Hematopoietic multipotent progenitor cell treated with erythropoietin and hydrocortisone succinate and interleukin-3 and kit ligand, for 15 days (in vitro differentiated cells): ENCODE measurements at places on chromosomes 3 and 15.

- no peak for DNase-seq
Measured at GRCh38 chr15:39130556-39131379, 450.1 kb upstream of the THBS1 start.

- no peak for DNase-seq
Measured at GRCh38 chr3:45548681-45549075, 45.9 kb upstream of the LIMD1 start.

DNA sequence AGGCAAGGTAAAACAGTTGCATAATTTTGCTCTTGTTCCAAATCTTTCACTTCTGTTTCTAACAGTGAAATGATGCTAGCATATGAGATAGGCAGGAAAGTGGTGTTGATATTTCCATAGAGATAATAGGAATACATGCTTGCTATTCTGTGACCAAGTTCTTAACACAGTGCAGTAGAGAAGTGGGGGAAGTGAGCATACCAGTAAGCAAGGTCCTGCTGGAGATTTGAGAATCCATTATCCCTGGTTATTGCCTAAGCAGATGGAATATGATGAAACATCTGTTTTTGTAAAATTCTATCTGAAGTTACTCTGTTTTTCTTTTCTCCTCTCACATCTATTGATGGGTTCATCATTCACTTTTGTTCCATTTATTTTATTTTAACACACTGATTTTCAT lies 28.7 kb downstream of the USP8 start:
- no peak for DNase-seq

DNA sequence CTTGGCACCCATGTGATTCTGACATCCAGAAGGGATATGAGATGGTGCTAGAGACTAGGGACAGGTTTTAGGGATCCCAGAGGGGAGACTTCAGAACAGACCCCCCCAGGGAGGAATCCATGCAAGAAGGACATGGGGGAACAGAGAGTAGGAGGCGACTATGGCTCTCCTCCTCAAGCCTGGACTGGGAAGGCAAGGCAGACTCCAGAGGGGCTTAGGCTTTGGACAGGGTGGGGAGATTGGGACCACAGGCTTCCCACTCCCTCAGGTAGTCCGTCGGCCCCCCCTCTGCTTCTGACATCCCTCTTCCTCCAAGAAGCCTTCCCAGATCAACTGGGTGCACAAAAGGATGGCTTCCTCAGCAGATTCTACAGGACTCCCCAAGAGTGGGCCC lies 3.0 kb upstream of the VIPR1 start:
- DNase-seq = no peak

- DNase-seq = no peak
Measured at GRCh38 chr15:101129851-101130380, 121.9 kb downstream of the CHSY1 start.

DNA sequence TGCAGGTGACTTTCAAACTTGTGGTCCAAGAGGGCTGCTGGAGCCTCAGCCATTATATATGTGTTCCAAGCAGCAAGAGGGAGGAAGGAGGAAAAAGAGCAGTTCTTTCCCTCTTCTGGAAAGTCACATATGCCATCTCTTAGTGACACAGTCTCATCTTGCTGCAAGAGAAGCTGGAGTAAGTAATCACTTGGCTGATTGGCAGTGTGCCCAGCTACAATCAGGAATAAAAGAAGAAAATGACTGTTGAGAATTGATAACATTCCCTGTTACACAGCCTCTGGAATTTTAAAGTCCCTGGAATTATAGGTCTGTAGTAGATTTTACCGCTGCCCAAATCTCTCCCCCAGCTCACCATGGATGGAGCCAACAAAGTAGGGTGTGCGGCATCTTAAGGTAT lies 31.4 kb upstream of the LYZL4 start:
- DNase-seq = no peak
